Stimulated activated CD4-positive, alpha-beta T cell treated with anti-CD3 and anti-CD28 coated beads, Interleukin-1b, Interleukin-23, amount 100 ng/mL, for 1 hour (primary cell): ENCODE measurements at places on chromosomes 4 and X.

GRCh38 chr4:112075129-112075753, 70.0 kb upstream of the FAM241A start:
- no peak for DNase-seq

- DNase-seq, result no peak
Measured at GRCh38 chr4:156690572-156690971, 281.0 kb downstream of the PDGFC start.

DNA sequence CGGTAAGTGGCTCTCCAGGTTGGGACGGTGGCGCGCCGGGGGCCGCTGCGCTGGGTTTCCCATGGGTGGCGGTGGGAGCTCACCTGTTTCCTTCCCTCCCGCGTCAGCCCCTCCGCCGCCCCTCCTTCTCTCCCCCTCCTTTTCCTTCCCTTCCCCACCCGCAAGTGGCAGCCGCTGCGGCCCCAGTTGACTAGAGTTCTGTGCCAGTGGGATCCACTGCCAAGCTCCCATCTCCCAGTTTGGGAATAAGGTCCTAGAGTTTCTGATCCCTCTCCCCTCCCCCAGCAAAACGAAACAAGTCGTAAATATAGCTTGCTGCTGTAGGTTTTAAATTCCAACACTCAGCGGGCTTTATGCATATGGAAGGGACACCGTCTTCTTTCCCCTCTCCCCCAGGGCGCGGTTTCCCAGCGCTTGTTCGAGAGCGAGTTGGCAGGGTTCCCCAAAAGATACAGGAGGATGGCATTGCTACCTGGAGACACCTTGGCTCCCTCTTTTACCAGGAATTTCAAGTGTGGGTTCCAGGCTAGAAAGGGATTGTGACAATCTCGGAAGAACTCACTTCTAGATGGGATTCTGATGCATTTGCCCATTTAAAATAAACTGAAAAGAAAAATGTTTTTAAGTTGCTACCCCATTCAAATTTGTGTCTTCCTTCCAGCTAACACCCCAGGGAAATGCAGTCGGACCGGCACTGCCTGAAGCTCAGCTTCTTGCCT, 1.2 kb downstream of the TLL1 start:
- DNase-seq, result no peak

GRCh38 chrX:131853440-131853839, 169.7 kb upstream of the STK26 start:
- DNase-seq, result no peak

DNA sequence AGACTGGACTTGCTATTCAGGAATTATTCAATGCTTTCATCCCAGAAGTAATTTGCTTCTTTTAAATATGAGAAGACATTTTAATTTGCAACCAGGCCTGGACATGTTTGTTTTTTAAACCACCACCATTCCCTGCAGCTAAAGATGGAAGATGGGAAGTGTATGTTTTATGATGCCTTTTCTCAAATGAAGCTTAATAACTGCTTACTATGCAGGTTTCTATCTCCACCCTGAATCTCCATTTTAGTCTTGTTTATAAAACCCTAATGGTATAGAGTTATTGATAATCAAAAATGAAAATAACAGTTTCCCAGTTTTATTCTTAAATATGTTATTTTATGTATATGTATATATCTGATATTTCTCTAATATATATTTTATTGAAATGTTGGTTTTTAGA, 418.9 kb downstream of the C4orf33 start:
- no peak for DNase-seq

- DNase-seq, result no peak
Measured at GRCh38 chrX:38970845-38971244, 169.6 kb downstream of the MID1IP1 start.

DNA sequence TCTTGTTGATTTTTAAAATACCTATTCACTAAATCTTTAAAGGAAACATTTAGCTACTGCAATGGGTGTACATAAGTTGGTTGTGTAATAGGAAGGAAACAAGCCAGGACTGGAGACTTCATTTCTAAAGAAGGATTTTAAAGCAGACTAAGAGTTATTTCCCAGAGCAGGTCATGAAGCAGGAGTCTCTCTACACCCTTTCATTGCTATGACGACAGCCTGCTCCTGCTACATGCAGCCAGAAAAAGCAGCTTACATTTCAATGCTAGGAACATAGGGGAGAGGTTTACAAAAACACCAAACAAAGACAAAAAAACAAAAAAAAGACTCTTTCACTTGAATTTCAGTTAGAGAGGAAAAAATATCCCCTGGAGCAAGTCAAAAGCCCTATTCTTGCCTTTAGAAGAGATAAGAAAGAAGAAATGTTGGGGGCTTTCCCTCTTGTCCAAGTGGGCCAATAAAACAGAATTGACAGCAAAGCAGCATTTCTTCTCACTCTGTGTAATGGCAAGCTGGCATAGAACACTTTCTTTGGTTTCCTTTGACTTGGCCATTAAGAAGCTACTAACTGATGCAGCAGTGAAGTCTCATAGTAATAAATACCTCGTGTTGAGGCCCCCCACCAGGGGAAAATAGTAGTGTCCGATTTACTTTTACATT, 3.4 kb downstream of the SPARCL1 start:
- DNase-seq, result no peak

DNA sequence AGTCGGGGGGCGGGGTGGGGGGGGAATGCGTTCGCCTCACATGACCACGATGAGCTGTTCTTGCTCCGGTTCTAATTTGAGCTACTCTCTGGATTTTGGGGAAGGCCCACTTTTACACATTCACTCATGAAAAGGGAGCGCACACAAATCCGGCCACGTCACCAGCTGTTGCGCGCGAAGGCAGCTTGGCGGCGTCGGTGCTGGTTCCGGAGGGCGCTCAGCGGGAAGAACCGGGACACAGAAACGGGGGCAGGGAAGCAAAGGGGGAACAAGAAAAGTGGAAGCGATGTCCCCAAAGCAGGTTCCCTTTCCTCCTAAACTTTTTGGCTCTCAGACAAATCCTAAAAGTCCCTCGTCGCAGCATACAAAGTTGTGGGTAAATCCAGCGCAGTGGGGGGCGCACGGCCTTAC, 605 bp downstream of the ANXA5 start:
- no peak for DNase-seq

DNA sequence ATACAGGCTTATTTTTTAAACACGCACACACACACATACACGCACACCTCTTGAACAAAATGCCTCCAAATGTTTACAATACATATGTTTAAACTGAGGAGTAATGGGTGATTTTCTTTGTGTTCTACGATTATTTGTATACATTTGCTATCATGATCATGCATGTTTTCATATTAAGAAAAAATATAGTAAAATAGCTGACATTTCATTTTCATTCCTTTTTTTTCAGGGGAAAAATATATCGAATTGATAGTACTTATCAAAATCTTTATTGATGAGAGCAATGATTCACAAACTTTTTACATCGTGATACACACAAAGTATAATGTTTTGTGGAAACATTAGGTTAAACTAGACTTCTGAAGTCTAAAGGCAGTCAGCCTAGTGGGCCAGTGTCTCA, 618.9 kb downstream of the TECRL start:
- no peak for DNase-seq

DNA sequence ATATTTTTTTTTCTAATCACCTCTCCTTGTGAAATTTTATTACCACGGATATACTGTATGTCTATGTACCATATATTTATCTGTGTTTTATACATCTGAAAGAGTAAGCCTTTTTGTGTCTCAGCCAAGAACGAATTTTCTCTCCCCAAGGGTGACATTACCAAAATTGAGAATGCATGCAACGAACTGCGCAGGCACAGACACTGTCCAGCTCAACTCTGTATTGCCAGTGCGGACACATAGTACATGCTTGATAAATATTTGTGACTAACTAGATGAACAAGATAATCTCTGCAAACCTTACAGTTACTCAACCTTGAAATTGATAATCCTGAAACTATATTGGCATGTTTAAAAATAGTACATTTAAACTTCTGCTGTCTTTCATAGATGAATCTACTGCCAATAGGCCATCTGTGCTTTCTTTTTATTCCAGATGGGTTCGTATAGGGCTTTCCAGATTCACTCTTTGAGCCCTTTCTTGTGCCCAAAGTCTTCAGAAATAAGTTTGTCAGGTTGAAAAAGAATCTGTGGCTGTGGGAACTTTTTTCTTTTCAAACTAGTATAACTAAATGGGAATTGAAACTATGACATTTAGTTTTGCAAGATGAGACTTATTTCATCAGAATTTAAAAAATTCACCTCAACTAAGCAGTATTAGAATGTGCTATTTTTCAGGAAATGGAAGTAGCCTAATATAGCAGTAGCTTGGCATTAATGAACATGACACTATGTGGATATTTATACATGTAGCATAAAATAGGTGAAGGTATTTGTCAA, 38.9 kb downstream of the DTHD1 start:
- DNase-seq, result no peak

GRCh38 chr4:145178740-145179280, 1.6 kb downstream of the OTUD4 start:
- DNase-seq, result no peak

GRCh38 chrX:150084496-150085229, 146.4 kb upstream of the EOLA2 start:
- DNase-seq, result no peak

DNA sequence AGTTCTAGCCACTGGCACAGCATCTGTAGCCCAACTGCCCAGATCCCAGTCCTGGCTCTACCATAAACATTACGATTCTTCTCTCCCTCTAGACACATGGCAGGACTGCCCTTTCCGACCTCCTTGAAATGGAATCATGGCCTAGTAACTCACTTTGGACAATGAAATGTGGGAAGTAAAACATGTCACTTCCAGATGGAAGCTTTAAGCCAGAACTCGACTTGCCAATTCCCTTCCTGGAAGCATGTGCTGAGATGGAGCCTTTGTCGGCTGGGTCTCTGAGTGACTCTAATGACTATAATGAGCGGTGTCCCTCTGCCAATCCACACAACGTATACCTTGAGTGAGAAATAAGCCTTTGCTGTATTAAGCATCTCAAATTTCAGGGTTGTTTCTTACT, 34.7 kb downstream of the SH3RF1 start:
- DNase-seq, result no peak

GRCh38 chr4:78975865-78976264, 36.6 kb upstream of the PAQR3 start:
- no peak for DNase-seq

DNA sequence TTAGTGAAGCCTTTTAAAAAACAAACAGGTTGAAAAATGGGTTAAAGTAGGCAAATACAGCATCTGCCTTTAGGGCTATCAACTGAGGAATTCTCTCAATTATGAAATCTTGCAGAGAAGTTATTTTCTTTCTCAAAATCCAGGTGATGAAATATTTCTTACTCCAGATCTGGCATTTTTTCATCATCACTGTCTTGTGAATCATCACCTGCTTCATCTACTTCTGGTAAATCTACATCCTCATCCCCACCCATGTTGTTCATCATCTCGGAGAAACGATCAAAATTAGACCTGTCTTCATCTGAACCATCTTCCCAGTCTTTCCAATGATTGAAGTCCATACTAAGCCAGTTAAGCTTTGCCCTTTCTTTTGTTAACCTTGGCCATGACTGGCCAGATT, 33.3 kb upstream of the HPF1 start:
- no peak for DNase-seq

- DNase-seq, result no peak
Measured at GRCh38 chrX:120223374-120223773, 27.2 kb upstream of the ZBTB33 start.

DNA sequence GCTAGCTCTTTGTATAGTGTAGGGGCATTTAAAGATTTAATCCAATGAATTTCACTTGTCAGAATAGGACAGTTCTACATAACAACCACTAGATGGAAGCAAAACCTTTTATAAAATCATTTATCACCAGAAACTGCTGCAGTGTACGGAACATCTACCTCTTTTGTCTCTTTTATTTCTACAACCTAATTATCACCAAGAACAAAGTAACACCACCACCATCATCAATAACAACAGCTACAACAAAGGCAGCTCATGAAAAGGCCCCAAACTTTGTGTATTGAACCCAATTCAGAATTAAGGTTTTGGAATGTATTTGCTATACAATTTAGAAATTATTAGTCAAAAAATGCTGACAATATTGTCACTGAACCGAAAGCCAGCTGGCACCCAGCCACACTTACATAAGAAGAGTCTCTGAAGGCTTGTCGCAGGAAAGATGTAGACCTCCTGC, 260.9 kb upstream of the RPS6KA3 start:
- no peak for DNase-seq

GRCh38 chr4:17189401-17189720, 290.9 kb upstream of the LDB2 start:
- no peak for DNase-seq

- no peak for DNase-seq
Measured at GRCh38 chr4:128787509-128788311, 21.8 kb upstream of the JADE1 start.

DNA sequence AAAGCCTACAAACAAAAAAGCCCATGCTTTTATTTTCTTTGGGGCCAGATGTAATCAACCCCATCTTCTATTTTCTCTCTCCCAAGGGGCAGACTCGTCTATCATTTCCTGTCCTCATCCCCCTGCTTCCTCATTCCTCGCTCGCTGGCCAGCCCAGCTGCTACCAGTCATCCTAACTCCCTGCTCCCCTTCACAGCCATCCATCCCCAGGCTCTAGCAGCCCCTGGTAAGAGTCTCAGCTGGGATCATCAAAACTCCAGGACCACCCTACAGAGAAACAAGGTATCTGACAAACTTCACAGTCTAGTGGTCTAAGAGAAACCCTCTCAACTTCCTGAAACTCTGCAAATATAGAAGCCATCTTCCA, 23.6 kb downstream of the SH3KBP1 start:
- DNase-seq, result no peak

GRCh38 chr4:176642472-176642871, 150.2 kb downstream of the VEGFC start:
- no peak for DNase-seq

- no peak for DNase-seq
Measured at GRCh38 chrX:54177306-54177705, 5.7 kb downstream of the FAM120C start.

DNA sequence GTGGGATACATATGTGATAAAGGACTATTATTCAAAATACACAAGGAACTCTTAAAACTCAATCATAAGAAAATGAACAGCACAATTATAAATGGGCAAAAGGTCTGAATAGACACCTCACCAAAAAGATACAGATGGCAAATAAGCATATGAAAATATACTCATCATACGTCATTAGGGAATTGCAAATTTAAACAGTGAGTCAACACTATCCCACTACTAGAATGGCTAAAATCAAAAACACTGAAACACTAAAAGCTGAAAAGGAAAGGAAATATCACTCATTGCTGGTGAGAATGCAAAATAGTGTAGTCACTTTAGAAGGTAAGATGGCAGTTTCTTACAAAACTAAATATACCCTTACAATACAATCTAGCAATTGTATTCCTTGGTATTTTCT, 597.0 kb upstream of the PABPC4L start:
- DNase-seq, result no peak

DNA sequence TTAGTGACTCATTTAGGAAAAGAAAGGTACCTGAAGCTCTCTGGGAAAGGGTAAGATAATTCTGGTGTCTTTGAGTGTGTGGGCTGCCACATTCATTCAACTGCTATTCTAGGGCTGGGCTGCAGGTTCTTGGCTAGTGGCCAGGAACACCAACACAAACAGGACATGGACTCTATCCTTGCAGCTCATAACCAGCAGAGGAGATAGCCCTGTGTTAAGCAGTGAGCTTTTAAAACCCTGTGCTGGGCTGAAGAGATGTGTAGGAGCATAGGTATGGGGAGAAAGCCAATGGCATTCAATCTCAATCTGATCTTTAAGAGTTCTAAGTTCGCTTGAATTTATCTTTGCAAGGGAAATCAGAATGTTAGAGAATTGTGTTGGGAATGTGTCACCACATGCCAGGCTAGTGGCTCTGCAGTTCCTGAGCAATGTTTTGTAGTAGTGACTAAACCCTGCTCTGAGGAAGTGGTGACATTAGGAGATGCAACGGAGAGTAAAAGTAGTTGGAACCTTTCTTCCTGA, 39.2 kb downstream of the SGMS2 start:
- DNase-seq, result no peak

GRCh38 chrX:96906741-96907140, 23.0 kb downstream of the RPA4 start:
- no peak for DNase-seq
